ENCODE measurements at places on chromosomes 5 and 9.

DNA sequence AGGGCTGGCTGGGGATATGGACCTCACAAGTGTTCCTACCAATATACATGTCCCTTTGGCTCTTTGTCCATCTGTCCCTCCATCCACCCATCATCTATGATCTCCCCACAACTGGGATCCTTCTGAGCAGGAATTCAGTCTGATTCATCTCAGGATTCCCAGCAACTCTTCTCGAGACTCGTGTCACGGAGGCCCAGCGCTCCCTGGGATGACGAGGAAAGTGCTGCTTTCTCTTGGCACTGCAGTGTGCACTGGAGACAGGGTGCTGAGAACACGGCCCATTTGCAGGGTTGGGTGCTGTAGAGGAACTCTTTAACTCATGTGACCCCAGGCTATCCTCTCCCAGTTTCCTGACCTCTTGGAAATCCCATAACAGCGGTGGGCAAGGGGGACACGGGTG lies 72.9 kb downstream of the ANGPTL2 start:
- no peak for DNase-seq

DNA sequence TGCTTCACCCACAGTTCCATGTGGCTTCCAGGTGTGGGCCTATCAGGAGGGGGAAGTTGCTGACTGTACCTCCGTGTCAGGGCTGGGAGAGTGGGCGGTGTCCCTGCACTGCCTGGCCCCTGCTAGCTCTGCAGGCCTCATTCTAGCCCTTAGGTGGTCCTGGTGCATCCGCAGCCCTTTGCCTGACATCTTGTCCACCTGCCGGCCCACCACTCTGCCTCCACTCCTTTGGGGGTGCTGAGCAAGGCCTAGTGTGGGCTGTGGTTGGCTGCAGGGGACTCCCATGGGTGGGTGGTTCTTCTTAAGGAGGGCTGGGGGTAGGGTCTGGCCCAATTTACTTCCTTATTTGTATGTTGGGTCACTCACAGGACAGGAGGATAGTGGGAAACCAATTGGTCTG lies 66.9 kb downstream of the HSPA4 start:
- no peak for DNase-seq

- DNase-seq, result no peak
These were observed 28.8 kb upstream of the FAT2 start for GRCh38 chr5:151619812-151620460.

DNA sequence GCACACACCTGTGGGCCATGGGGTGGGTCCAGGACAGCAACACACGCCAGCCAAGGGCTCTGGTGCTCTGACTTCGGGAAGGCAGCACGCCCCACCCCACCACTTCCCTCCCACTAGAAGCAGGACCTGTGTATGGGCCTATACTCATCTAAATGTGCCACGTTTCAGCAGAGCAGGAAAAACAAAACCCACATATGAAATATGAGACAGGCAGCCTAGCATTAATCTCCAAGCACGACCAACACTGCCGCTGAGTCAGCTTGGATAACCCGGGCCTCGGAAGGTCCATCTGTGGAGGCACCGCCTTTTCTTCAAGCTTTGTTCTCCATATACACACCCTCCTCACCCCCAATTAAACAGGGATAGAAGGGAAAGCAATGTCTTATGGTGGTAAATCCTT lies 203.1 kb downstream of the ROR2 start:
- no peak for DNase-seq

- no peak for DNase-seq
These were observed 283.7 kb upstream of the BRINP1 start for GRCh38 chr9:119652931-119653330.

DNA sequence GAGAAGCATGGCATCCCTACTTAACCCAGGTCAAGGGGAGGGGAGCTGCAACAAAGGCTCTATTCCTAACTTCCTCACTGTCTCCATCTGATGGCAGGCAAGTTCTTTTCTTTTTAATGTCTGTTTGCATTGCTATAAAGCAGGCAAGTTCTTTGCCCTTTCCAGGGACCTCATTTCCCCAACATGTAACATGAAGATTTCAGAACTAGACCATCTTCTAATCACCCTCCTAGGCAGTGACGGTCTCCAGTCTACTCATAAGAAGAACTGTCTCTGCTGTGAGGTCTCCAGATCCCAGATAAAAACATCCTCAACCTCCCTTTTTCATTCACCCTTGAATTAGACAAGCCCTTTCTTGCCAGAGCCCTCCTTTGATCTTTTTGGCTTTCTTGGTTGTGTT lies 42.1 kb downstream of the PPP1R2B start:
- DNase-seq, result no peak

GRCh38 chr9:4774209-4774608 lies 18.5 kb upstream of the RCL1 start:
- DNase-seq, result no peak

DNA sequence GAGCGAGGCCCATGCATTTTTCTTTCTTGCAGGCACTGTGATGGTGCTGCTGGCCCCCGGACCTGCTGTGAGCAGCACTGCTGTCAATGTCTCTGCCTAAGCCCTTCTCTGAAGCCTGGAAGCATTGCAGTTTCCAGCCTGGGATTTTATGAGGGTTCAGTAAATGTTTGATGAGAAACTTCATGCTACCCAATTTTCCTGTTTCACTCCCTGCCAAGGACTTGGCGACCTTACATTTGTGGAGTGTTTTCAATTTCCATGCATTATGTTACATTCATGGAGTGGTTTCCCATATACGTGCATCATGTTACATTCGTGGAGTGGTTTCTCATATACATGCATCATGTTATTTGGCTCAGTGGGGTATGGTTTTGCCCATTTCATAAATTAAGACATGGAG lies 90.7 kb upstream of the PTCH1 start:
- DNase-seq, result no peak

- DNase-seq, result no peak
These were observed 356.6 kb upstream of the IRX4 start for GRCh38 chr5:2239201-2239910.

DNA sequence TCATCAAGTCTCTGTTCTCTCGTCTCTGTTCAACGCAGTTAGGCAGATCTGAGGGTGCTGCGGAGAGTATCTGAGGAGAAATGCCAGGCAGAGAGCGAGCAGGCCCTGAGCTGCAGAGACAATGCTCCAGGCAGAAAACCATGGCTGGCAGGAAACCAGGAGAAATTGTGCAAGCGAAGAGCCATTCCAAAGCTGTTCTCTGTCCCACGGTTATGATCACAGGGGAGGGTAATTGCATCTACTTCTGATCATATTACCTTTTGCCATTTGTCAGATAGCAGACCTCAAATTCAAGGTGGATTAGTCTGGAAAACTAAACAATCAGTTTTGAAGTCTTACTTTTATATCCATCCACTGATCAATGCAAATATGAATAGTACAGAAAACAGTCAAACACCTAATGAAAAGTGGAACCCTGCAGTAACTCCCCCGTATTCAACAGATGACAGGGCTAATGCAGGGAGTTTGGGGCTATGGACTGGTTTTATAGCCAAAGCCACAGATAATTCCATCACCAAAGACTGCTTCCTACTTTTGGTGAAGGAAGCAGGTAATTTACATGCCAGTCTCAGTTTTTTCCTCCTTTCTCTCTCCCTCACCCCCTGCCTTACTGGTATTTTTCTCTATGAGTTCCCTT lies 228.0 kb downstream of the DCP2 start:
- DNase-seq, result no peak

- DNase-seq, result no peak
These were observed 216.8 kb upstream of the PIK3R1 start for GRCh38 chr5:67998709-67999261.

DNA sequence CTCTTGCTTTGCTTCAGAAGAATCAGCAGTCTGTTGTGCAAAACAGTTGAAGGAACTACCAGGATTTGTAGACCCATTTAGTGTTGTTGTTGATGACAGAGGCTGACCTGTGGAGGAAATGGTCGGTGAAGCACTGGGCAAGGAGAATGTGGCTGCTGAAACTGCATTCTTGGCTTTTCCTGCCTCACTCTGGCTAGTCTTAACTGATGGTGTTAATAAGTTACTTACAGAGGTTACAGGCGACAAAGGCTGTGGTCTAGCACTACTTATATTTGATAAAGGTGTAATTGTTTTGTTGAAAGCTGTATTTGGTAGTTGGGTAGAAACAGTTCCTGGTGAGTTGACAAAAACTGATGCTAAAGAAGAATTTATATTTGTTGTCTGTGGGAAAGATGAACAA lies 31.5 kb downstream of the MLANA start:
- no peak for DNase-seq

DNA sequence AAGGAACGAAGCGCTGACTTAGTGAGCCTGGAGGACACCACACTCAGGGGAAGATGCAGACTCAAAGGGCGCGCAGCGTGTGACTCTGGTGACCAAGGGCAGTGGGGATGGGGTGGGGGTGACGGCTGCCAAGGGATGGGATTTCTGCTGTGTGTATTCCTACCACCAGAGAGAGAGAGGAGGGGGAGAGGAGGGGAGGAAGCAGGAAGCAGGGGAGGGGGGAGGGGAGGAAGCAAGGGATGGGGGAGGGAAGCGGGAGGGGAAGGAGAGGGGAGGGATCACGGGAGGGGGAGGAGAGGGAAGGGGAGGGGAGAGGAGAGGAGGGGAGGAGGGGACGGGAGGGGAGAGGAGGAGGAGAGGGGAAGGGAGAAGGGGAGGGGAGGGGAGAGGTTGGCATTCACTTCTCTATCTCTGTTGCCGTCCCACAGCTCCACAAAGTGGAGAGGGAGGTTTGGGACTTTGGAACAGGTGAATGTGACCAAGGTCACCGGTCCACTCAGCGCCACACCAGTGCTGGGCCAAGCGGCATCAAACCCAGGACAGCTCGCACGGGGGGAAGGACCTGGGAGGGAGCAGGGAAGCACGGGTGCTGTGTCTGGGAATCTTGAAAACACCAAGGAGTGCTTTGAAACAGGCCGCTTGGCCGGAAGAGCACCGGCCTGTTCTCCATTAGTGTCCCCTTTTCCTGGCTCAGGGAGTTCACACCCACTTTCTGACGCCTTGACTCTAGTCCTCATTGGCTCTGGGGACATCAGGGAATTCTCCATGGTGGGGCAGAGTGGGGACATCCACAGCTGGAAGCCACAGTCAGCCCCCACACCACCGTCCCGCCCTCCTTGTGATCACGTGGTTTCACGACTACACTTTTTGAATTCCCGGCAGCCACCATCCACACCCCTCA lies 77.4 kb downstream of the VAV2 start:
- DNase-seq, result no peak

GRCh38 chr9:99222416-99223270 lies 561 bp downstream of the SEC61B start:
- DNase-seq, result no peak

- no peak for DNase-seq
These were observed 1078.9 kb downstream of the CDH12 start for GRCh38 chr5:21774281-21774680.

- no peak for DNase-seq
These were observed 138.0 kb downstream of the PIK3R1 start for GRCh38 chr5:68353605-68354004.

- no peak for DNase-seq
These were observed 98.7 kb upstream of the IFNE start for GRCh38 chr9:21580636-21581378.

DNA sequence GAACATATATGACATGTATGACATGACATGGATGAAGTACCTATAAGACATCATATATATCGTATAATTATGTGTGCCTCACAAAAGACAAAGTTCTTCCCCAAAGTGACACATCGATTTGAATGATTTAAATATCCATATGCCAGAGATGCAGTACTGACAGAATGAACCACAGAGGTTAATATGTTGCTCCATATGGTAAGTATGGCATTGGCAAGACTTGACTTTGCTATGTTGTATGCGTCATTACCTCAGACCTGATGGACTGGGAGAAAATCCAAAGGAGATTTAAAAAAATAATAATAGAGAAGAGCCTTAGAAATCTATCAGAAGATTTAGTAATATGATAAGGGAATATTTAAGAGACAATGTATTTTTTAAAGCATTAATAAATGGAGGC lies 263.2 kb downstream of the PJA2 start:
- DNase-seq, result no peak

- DNase-seq, result no peak
These were observed 279.2 kb upstream of the TYRP1 start for GRCh38 chr9:12413986-12414385.

- DNase-seq, result peak; percentile 35
These were observed at the start of gene GZMA for GRCh38 chr5:55102348-55102747. GZMA (plus strand) TSS chr5:55102646; CDS start chr5:55102683, 37 bp downstream.

- no peak for DNase-seq
These were observed 2041.4 kb upstream of the CDH9 start for GRCh38 chr5:29079771-29080170.

DNA sequence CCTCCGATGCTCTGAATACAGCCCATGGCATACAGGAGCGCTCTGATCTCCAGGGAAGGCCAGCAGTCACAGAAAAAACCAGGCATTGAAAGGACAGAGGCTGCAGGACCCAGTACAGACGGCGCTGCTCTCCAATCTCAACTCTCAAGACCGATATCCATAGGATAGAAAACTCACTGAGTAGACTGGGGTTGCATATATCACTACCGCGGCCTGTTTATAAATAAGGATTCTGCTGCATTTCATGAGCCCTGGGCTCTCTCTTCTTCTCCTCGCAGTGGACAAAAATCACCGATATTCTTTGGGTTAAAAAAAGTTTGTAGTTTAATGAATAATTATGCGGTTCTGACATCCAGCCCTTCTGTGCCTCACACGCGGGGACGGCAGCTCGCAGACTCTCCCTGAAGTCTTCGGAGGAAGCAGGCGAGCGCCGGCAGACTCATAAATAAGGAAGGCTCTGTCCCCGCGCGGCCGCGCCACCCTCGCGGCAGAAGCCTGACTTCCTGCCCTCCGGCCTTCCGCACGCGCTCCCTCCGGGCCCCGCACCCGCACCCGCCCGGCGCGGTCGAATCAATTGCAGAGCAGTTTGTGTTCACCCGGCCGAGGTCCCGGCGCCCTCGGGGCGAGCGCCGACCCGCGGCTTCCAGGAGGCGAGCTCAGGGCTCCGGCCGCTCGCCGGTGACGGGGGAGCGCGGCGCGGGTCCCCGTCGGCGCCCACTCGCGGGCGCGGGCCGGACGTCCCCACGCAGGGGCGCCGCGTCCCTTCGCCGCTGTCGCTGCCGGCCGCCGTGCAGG lies at the start of gene FAM78A:
Gene FAM78A (minus strand): TSS at position 417 of the 795 bp plus-strand sequence. CDS start 331 bp downstream, at position 86.
- DNase-seq, result peak; percentile 49

GRCh38 chr5:103021314-103021713 lies 98.6 kb downstream of the GIN1 start:
- DNase-seq, result no peak

All from T-helper 2 cell treated with Interferon-gamma antibody and Interleukin-4, amounts not matched to agents 5 μg/mL and 100 μg/mL, for 36 hours (primary cell).